ENCODE measurements at places on chromosomes 3 and 15. TPM values are rescaled to one million over a fixed set of nuclear protein-coding genes. Genes with fewer than 3 reads are reported as not detected.

DNA sequence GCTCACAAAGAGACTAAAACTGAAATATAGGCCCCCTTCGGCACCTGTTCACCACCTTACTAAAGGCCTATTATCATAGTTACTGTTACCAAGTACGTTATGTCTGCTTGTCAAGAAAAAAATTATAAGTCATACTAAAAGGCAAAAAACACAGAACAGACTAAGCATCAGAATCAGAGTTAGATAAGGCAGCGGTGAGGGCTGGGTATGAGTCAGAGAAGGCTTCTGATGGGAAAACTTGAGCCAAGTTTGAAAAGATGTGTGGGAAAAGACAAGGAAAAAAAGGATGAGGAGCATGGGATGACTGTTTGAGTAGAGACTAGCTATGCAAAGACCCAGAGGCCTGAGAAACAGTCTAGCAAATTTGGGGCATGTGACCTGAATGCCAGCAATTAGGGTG lies 387.2 kb upstream of the SGO1 start:
- H3K27me3 ChIP-seq, result no peaks in the 10 kb centered on the region
- H3K27ac ChIP-seq, result no peak overlapping the region
- H3K36me3 ChIP-seq, result no peaks in the 10 kb centered on the region
- DNase-seq, result no peak
- no peaks in the 10 kb centered on the region for H3K4me1 ChIP-seq

DNA sequence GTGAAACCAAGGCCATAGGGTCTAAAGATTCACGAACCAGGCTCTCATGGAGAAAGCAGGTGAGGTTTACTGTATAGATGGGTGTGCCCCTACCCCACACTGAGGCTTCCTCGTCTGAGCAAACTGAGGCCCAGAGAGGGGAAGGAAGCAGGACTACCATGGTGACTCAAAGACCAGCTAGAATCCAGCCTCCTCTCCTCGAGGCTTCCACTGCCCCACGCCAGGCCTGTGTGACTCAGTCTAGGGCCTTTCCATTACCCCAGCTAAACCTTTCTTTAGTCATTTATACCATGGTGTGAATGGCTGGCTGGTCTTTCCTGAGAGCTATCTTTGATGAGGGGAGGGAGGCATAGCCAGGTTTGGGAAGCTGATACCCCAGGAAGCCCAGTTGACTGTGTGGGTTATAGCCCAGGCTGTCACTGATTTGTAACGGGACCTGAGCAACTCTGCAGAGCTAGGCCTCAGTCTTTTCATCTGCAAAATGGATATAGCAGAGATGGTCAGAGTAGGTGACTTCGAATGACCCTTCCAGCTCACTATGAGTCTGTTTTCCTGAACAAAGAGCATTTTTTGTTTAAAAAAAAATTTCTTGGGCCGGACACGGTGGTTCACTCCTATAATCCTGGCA lies 3.0 kb upstream of the RHO start:
- no peaks in the 10 kb centered on the region for H3K4me1 ChIP-seq
- no peaks in the 10 kb centered on the region for H3K27me3 ChIP-seq
- no peak overlapping the region for H3K27ac ChIP-seq
- DNase-seq, result no peak
- no peaks in the 10 kb centered on the region for H3K36me3 ChIP-seq

DNA sequence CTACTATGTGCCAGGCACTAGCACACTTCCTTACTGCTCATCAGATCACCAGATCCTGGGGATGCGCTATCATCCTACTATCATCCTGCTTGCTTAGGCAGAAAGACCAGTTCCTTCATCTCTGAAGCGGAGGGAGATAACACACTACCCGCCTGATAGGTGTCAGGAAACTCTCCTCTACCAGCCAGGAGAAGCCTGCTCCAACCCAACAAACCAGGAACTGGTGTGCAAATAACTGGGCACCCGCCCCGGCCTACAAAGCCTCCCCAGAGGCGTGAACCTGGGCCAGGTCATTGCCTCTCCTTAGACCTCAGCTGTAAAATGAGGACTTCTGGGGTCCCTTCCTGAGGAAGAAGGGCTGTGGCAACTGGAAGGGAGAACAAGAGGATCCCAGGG lies 61.5 kb downstream of the HOMER2 start:
- H3K27ac ChIP-seq, result no peak overlapping the region
- no peak overlapping the region for H3K4me3 ChIP-seq
- H3K4me1 ChIP-seq, result no peaks in the 10 kb centered on the region
- DNase-seq, result no peak
- H3K36me3 ChIP-seq, result no peaks in the 10 kb centered on the region
- H3K27me3 ChIP-seq, result no peaks in the 10 kb centered on the region

DNA sequence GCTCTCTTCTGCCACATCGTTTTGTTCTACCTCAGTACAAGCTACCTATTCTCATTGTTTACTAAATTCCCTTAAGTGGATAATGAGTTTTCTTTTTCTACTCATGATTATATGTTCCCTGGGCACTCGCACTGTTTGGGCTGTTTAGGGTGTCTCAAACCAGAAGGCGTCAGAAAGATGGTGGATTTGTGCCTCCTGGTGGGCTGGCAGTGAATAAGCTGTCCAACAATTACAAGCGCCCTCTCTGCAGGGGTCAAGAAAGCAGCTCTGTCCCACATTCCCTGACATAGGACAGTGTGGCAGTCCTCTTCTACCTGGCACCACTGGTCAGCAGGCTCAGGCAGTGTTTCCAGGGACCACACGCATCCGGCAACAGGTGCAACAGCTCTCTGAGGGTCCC lies 173.4 kb upstream of the PPP2R3A start:
- H3K36me3 ChIP-seq, result no peaks in the 10 kb centered on the region
- H3K4me3 ChIP-seq, result no peak overlapping the region
- H3K27me3 ChIP-seq, result no peaks in the 10 kb centered on the region
- no peaks in the 10 kb centered on the region for H3K4me1 ChIP-seq
- H3K27ac ChIP-seq, result no peak overlapping the region

Gene ZBTB47
- 1.1 TPM for total RNA-seq

- H3K27ac ChIP-seq, result no peak overlapping the region
- no peaks in the 10 kb centered on the region for H3K27me3 ChIP-seq
- H3K4me1 ChIP-seq, result no peaks in the 10 kb centered on the region
- no peaks in the 10 kb centered on the region for H3K36me3 ChIP-seq
- DNase-seq, result no peak
These were observed 191.9 kb upstream of the POU1F1 start for GRCh38 chr3:87468235-87468634.

DNA sequence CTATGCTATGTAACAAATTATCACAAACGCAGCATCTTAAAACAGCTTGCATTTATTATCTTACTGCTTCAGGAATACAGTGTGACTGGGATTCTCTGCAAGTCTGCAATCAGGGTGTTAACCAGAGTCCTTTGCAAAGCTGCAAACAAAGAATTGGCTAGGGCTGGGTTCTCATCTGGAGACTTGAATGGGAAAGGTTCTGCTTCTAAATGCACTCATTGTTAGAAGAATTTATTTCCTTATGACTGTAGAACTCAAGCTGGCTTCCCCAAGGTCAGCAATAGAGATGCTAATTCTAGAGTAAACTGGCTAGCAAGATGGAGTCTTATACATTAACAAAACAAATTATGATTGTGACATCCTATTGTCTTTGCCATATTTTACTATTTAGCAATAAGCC lies 673.7 kb downstream of the DIPK2A start:
- H3K27me3 ChIP-seq, result no peaks in the 10 kb centered on the region
- no peak overlapping the region for H3K27ac ChIP-seq
- no peak for DNase-seq

- H3K36me3 ChIP-seq, result peaks cover 30% of the 10 kb centered on the region
- no peak for DNase-seq
- no peaks in the 10 kb centered on the region for H3K27me3 ChIP-seq
- no peak overlapping the region for H3K4me3 ChIP-seq
- H3K4me1 ChIP-seq, result peaks cover 22% of the 10 kb centered on the region
These were observed 93.8 kb downstream of the DNASE1L3 start for GRCh38 chr3:58116985-58117384.

GRCh38 chr15:78684657-78685056 lies 43.6 kb upstream of the CHRNB4 start:
- H3K36me3 ChIP-seq, result no peaks in the 10 kb centered on the region
- H3K4me1 ChIP-seq, result no peaks in the 10 kb centered on the region
- H3K4me3 ChIP-seq, result no peak overlapping the region

DNA sequence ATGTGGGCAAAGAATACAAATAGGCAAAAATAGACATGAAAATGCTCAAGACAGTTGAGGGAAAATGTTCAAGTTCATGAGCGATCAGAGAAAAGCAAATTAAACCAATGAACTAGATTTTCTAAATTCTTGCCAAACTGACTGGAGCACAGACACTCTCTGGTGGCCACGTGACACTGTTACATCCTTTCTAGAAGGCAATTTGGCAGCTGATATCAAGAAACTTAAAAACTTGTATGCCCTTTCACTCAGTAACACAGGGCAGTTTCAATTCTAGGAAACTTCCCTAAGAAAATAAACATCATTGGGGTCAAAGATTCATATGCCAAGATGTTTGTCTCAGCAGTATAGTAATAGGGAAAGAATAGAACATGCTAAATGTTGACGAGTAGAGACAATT lies 52.2 kb downstream of the ABHD5 start:
- H3K4me3 ChIP-seq, result no peak overlapping the region
- no peaks in the 10 kb centered on the region for H3K27me3 ChIP-seq
- H3K36me3 ChIP-seq, result no peaks in the 10 kb centered on the region
- no peak for DNase-seq
- no peak overlapping the region for H3K27ac ChIP-seq

- H3K27ac ChIP-seq, result no peak overlapping the region
- H3K4me1 ChIP-seq, result no peaks in the 10 kb centered on the region
- no peak overlapping the region for H3K4me3 ChIP-seq
- H3K27me3 ChIP-seq, result no peaks in the 10 kb centered on the region
These were observed 56.9 kb upstream of the PHLDB2 start for GRCh38 chr3:111802163-111802625.

DNA sequence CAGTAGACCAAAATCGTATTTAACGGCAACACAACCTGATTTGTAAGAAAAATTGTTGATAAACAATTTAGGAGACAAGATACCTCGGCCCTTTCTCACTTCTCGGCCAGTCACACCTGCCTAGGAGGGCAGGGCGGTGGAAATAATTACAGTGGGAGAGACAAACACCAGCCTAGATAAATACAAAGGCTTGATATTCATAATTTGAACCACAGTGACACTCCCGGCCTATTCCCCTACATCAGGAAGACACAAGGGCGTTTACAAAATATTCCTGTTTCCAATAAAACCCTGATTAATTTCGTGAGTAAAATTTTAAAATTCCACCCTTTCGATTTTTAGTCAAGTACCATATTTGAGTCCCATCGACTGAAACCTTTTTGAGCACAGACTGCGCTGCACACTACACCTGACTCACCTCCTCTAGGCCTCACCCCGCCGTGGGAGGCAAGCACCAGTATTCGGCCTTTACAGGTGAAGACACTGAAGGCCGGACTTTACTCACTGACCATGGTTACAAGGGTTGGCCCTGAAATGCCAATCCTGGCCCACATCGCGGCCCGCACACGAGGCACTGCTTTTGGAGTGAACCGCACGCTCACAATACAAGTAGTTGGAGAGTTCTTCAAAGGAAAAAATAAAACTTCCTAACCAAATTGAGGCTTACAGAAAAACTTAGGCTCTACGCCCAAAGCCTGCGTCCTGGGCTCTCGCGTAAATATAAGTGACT lies 794 bp downstream of the ARPP19 start:
- peaks cover 38% of the 10 kb centered on the region for H3K4me1 ChIP-seq
- H3K4me3 ChIP-seq, result peak overlapping the region; percentile 90
- DNase-seq, result peak; percentile 46

Data from activated CD4-positive, alpha-beta memory T cell treated with anti-CD3 and anti-CD28 coated beads, Interleukin-2, amount 10 ng/mL, durations not matched to agents 7 days and 5 days (primary cell).